ENCODE measurements at places on chromosomes 1 and 21.

DNA sequence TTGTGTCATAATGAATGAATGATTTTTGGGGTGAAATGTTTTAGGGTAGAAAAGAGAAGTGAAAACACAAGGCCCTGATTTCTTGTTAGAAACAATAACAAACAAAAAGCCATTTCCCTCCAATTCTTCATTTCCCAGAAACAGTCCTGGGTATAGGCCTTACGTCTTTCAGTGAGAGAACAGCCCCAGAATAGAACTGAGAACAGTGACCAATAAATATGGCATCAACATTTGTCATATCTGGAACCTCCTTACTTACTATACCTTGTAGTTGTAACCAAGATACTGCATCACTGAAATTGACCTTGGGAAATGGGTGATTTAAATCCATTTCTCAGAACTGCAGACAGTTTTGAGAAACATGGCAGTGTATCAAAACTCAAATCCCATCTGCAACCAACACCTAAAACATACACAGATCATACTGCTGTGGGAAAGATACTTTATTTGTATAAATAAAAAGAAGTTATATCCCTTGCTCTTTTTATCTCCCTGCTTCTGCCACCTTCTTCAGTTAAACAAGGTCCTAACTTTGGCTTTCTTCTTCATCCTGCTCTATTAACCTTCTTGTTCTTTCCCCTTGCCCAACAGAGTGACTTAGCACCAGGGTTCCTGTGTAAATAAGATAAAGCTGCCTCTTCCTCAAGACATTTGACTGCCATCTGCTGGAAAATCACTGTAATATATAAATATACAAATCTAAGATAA is 19.5 kb downstream of the XKR8 start:
- no peak for DNase-seq

DNA sequence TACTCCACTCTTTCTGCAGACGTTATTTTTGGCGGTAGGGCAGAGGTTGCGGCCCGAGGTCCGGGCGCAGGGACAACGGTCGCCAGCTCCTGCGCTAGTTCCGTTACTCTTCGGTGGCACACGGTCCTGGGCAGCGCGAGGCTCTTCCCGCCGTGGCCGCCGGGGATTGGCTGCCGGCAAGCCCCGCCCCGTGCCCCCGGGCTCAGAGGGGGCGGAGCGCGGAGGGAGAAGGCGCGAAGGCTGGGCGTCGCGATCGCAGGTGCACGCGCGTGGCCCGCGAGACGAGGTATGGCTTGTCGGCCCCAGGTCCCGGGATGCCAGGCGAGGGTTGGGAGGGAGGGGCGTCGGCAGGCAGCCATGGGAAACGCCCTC is 518 bp upstream of the SHE start:
- DNase-seq = no peak

DNA sequence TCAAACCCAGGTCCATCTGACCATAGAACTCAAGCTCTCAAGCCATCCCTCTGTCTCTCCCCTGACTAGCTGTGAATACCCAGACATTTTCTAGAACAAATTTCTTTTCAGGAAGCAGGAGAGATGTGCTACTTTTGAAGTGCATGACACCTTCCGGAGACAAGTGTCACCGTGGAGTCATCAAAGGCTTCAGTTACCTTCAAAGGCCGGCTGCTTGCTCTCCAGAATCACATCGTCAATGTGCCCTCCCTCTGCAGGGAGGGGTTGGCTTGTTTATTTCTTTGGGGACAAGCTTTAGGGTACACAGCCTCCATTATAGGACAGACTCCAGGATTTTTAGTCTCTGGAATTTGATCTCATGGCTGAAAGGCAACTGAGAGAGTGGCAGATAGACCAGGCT is 37.7 kb upstream of the IGSF21 start:
- DNase-seq = no peak

GRCh38 chr1:2311184-2312032 is 79.9 kb downstream of the MORN1 start:
- peak; percentile 41 for DNase-seq

- DNase-seq = no peak
These were observed 171.4 kb downstream of the KIF26B start for GRCh38 chr1:245325922-245326795.

GRCh38 chr21:28615276-28615675 is 377.4 kb downstream of the LTN1 start:
- no peak for DNase-seq

- DNase-seq = no peak
These were observed 329.3 kb downstream of the DSCAM start for GRCh38 chr21:40517646-40518045.

- no peak for DNase-seq
These were observed 62.5 kb downstream of the UBIAD1 start for GRCh38 chr1:11335417-11336056.

DNA sequence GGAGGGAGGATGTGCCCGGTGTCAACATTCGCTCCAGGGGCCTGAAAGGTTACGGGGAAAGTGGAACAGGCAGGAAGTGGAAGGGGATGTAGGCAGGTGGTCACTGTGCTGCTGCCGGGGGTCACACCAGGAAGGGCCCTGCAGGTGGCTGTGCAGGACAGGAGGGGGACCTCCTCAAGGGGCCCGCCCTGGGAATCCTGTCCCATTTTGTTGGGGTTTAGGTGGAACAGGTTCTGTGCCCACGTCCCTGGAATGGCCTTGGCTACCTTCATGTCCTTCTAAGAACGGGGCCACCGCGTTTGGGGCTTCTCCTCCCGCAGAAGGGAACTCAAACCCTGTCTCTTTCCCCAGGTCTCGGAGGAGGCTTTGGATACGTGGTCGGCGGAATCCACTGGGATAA is 11.9 kb downstream of the SLC45A1 start:
- DNase-seq = no peak

GRCh38 chr1:247456914-247457639 is 827 bp downstream of the OR2B11 start:
- no peak for DNase-seq

- no peak for DNase-seq
These were observed 57.9 kb downstream of the CENPF start for GRCh38 chr1:214660900-214661299.

GRCh38 chr1:4529446-4530165 is 124.8 kb upstream of the AJAP1 start:
- no peak for DNase-seq

- no peak for DNase-seq
These were observed 28.1 kb downstream of the RCOR3 start for GRCh38 chr1:211287218-211287617.

GRCh38 chr1:114719424-114719787 is 2.8 kb upstream of the NRAS start:
- DNase-seq = no peak

- DNase-seq = no peak
These were observed 6.6 kb downstream of the SELP start for GRCh38 chr1:169623132-169623926.

DNA sequence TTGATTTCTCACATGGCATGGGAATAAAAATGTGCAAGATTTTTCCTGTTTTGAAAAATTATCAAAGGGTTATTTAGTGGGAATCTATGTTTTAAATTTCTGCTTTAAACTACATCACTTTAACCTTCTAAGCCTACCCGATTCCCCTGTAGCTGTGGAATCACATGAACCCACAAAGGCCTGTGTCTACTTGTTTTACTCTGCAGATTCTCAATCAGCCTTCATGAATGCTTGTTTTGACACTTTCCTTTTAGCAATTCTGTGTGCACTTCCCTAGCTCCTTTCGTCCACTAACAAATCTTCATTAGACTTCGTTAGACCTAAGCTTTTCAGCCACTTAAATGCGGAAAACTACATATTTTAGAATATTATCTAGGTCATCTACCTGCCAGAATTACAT is 56.0 kb upstream of the C1orf21 start:
- DNase-seq = no peak

GRCh38 chr1:71834601-71835441 is 447.5 kb downstream of the NEGR1 start:
- DNase-seq = no peak

GRCh38 chr1:198671136-198671535 is 32.3 kb downstream of the PTPRC start:
- no peak for DNase-seq

GRCh38 chr21:29164323-29164942 is 34.0 kb downstream of the MAP3K7CL start:
- no peak for DNase-seq

GRCh38 chr1:94754570-94754969 is 65.6 kb upstream of the SLC44A3 start:
- DNase-seq = no peak

GRCh38 chr1:24745711-24746413 is 615 bp downstream of the CLIC4 start:
- DNase-seq = no peak

DNA sequence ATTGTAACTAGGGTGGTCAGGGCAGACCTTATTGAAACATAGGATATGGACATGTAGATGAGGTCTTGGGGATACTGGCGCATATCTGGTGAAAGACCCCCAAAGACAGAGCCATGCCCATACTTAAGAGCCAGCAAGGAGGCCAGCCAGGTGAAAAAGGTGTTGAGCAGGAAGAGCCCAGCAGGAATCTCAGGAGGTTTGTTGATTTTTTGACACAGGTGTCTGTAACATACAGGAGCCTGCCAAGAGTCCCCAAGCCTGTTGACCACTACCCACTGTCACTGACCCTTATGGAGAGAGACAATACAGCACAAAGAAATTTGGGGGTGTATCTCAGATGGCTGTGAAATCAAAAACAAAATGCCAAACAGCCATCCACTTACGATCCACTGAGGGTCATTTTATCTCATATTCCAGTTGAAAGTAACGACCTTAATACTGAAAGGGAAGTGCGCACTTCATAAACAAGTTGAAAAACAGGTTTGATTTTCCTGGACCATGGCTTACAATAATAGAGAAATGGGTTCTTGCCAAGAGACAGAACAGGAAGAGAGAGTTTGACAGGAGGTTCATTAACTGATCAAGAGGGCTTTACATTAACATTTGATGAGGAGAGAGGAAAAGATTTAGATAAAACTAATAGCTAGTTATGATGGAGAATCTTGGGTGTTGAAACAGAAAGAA is 163.6 kb downstream of the GLUL start:
- DNase-seq = no peak

DNA sequence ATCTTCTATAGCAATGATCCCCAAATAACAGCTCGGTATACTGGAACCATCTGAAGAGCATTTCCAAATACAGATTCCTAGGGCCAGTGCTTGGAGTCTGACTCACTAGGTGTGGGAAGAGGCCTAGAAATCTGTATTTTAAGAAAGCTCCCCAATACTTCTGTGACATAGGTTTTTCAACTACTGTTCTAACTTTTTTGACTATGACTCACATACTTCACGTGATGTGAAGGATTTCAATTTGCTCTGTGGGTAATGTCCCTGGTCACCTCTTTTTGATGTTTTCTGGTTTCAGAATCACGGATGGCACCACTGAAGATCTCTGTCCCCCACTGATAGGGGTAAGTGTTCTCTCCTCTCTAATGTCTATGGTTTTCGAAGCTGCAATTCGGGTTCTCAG is 11.0 kb downstream of the ORC1 start:
- no peak for DNase-seq

DNA sequence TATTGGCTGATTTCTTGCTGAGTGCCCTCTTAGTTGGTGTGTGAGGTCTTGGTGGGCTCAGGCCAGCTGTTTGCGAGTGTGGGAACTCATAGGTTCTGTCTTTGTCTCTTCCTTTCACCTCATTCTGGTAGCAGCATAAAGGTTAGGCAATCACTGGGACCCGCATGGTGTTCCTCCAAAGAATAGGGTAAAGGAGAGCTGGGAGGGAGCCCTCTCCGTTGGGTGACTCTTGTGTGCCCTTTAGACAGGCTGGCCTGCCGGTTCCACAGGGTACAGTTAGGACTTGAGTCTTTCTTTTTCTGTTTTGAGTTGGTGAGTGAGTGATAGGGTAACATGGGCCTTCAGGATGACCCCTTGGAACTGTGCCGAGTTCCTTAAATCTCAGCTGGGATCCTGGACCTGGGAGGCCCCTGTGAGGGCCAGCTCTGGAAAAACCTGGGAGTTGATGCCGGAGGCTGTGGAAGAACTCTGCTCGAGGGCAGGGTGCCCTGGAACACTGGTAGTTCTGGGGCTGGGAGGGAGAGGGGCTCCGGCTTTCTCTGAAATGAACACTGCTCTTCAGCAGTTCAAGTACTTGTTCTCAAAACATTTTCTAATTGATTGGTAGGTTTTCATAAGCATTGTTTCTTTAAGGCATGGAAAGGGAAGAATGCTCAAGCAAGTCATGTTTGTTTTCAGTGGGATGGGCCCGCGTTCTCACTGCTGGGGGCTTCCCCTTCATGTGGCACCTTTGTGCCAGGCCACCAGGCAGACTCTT is 2.1 kb upstream of the THAP3 start:
- DNase-seq = no peak

GRCh38 chr1:92536211-92536979 is 49.7 kb upstream of the GFI1 start:
- DNase-seq = no peak

DNA sequence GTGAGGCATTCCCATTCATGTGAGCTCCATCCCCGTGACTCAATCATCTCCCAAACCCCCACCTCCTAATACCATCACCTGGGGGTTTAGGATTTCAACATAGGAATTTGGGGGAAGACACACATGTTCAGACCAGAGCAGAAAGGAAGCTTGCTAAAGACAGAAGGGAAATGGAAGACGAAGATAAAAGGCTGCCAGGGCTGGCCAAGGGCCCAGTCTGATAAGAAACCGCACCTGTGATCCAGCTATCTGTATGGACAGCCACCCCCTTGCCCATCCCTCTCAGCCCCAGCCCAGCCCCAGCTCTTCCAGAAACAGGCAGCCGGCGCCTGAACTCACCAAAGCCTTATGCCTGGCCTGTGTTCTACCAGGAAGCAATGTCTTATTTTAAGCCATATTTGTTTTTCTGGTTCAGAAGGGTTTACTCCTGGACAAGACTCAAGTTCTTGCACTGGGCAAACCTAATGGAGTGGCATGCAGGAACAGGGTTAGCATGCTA is 198.4 kb upstream of the VAMP3 start:
- no peak for DNase-seq
